T-helper 2 cell treated with Interferon-gamma antibody and Interleukin-4, amounts not matched to agents 5 μg/mL and 100 μg/mL, for 36 hours (primary cell): ENCODE measurements at places on chromosomes 11 and 22.

GRCh38 chr22:41505511-41506220, 36.7 kb downstream of the ACO2 start:
- no peak for DNase-seq

GRCh38 chr22:23151827-23152226, 6.5 kb downstream of the RAB36 start:
- no peak for DNase-seq

GRCh38 chr11:44483919-44484610, 81.4 kb upstream of the CD82 start:
- DNase-seq: no peak

DNA sequence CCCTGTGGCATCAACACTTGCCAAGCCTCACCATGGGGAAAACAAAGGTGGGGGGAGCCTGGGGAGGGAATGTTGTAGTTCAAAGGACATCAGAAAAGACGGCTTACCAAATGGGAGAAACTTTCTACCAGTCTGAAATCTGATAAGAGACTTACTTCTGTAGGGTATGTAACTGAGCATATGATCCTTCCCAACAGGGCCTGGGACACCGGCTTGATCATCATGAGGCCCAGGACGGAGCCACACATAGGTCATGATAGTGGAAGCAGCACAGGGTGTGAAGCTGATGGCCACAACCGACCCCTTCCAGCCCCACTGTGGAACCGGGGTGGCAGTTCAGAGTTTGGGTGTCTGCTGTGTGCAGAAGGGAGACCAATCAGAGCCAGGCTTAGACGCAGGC, 51.1 kb downstream of the MICAL3 start:
- no peak for DNase-seq

GRCh38 chr11:130625578-130626306, 177.3 kb downstream of the ADAMTS15 start:
- DNase-seq: no peak

GRCh38 chr22:48083502-48083901, 1321.1 kb downstream of the TBC1D22A start:
- DNase-seq: no peak
